ENCODE measurements at places on chromosomes 11 and 22.

DNA sequence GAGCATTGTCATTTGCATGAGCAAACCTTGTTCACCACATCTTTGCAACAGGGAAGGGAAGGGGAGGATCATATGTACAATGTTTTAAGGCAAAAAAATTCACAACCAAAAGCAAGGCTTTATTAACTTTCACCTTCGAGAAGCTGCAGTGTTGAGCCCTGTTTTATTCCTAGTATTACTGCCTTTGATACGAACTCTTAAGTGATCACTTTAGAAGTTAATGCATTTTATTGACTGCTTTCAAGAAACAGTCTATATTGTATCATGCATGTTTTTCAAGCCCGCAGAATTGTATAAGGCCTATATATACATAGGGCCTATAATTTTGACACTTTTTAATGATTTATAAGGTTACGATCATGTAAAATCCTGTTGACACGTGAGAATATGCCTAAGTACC, 117.5 kb upstream of the VPREB1 start:
- DNase-seq = no peak

GRCh38 chr22:50293441-50294318, 13.8 kb downstream of the PLXNB2 start:
- no peak for DNase-seq

DNA sequence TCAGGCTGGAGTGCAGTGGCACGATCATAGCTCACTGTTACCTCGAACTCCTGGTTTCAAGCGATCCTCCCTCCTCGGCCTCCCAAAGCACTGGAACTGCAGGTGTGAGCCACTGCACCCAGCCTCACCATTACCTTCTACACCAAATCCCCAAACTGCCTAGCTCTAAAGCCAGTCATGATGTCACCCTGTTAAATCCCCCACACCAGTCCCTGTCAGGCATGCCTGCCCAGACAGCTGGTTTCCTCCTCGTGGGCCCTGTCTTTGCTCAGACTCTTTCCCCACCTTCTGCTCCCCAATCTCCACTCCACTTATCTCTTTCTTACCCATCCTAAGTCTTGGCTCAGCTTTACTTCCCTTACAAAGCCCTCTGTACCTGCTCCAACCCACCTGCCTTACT, 12.5 kb upstream of the EXPH5 start:
- DNase-seq = no peak

GRCh38 chr22:46754110-46754799, 8.2 kb upstream of the TBC1D22A start:
- no peak for DNase-seq

- no peak for DNase-seq
These were observed 17.6 kb downstream of the DDB1 start for GRCh38 chr11:61315260-61315659.

DNA sequence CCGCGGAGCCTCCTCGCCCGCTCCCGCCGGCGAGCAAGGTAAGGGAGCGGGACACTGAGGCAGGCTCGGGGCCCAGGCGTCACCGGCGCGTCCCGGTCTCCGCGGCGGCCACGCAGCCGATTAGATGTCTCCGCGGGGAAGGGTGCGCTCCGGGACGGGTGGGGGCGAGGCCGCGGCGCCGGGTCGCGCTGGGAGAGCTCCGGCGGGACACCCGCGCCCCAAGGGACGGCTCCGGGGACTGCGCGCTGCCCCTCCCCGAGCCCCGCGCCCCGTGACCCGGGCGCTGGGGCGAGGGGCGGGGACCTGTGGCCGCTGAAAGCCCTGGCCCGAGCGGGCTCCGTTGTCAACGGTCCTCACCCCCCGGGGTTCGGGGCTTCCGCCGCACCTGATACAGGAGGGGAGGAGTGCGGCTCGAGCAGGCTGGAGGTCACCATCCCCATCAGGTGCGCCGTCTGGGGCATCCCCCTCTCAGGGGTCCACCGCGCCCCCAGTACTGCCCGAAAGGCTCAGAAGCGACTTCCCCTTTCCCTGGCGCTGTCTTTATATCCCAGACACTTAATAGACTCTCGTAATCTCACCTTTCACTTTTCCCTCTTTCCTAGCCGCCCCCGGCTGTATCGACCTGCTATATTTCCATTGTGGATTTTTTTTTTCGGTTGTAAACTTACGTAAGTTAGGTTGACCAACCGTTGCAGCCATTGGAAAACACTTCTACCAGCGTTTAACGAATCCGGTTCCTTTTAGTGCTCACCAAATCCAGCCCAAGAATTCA, 573 bp downstream of the PPFIA1 start:
- peak; percentile 50 for DNase-seq

DNA sequence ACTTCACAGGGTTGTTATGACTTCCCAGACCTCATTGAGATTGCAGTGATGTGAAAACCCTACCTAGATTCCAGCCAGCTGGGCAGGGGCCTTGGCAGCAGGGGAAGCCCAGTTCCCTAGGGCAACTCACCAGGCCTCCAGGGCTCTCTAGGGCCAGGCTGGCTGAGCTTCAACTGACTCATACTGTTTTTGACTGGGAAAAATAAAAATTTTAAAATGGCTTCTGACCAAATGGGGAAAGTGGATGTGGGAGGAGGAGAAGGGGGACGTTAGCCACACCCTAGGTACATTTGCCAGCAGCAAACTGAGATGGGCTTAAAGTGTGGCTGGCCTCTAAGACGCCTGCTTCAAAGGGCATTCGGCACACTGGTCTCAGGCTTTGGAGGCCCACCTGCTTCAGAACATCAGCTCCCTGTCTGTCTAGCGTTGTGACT, 39.0 kb downstream of the BMAL1 start:
- DNase-seq = no peak

DNA sequence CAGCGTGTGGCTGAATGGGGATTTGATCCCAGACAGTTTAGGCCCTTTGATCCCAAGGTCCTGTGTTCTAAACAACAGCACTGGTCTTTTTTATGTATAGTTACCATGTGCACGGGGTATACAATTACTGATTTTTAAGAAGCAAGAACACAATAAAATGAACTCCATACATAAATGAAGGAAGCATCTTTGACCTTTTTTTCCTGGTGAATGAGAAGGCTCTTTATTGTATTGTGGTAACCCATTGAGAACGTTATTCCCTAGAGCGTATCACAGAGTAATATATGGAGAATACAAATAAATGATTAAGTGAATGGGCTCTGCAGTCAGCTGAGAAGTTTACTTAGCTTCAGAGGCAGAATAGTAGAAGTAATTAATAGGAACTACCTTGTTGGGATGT, 563.6 kb downstream of the NTM start:
- no peak for DNase-seq

DNA sequence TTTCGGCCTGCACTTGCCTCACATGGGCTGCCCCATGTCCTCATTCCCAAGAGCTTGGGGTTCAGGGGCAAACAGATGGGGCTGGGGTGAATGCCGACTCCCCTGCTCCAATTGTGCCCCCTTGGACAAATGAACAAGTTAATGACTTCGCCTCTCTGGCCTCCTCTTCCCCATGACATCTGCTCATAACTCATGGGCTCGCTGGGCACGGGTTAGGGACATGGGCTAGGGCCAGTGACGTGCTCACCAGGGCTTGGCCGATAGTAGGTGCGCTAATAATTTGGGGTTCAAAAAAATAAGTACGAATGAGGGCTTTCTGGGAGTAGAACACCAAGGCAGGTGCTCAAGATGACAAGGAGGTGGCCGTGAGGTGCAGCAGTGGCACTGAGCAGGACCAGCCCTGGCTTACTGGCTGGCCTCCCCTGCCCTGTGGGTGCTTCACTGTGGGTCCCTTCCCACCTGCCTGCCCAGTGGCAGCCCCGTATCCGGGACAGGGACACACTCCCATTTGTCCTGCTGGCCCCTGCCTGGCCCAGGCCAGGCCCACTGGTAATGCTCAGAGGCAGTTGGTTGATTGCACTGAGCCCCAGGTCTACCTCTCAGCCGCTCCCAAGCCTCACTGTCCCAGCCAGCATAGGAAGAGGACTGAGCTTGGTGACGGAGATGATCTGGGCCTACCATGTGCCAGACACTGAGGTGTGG, 12.3 kb downstream of the CBX6 start:
- DNase-seq = no peak

DNA sequence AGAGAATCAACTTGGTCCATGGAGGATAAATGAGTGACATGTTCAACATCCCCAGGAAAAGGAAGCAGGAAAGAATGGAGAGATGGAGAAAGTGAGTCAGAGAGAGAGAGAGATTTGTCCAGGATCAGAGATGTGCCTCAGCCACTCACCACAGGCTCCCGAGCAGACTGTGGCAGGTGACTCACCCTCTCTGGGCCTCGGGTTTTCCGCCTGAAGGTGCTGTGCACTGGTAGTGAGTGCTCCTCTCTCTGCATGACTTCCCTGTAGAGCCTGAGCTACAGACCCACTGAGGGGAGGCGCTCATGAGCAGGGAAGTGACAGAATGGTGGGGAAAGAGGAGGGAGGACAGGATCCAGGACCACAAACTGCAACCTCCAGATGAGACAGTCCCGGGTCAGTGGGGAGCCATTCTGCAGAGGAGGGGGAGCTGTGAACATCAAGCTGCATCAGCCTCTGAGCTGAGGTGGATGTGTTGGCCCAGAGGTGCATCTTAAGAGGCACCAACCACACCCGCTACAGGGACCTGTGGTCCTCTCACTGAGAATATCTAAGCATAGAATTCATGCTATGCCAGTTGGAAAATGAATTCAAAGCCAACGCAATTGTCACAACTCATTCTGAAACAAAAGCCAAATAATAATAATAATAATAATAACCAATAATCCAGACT, 433.4 kb downstream of the BRD1 start:
- no peak for DNase-seq
